NCI-H1930 (cell line): ENCODE measurements at places on chromosomes 2 and 18.

- DNase-seq, result no peak
These were observed 452.3 kb downstream of the GALR1 start for GRCh38 chr18:77701977-77702376.

DNA sequence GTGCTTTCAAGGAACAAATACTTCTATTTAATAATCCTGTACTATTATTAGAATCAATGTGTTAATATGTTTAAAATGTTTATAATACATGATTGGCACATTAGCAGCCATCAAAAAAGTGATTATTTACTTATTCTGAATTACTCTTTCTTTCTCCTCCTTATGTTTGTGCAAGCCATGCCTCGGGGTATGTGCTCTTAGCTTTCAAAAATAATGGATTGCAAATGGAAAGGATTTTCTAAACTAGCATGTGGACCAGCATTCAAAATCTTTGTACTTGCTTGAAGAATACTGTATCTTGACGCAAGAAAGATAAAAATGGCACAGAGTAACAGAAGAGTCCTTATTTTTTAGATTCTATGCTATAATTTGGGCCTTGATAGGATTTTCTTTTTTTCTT is 156.5 kb downstream of the CDH7 start:
- no peak for DNase-seq

- no peak for DNase-seq
These were observed 62.2 kb downstream of the MAP3K19 start for GRCh38 chr2:134985061-134985460.

DNA sequence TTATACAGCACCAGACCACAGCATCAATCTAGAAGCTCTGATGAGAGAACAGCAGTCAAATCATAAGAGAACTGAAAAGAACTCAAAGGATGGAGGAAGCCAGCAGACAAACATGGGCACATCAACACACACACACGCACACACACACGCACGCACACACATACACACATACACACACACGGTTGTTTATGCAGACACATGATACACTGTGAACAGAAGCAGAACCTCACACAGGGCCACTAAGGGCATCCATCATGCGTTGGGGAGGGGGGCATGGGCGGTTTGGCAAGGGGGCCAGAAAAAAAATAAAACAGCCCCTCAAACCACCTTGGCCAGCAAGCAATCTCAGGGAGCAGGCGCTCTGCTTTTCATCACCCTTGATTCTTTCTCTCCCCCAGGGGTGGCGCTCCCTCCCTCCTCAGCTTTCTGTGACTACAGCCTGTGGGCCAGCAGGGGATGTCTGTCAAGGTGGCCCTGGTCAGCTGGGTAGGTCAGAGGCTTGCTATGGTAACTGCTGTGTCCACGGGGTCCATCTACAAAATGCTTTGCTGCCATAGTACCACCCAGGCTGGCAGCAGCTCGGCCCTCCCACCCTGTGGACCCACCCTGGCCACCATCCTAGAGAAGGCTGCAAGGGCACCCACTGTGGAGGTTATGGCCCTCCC is 318.0 kb downstream of the CELF4 start:
- no peak for DNase-seq

GRCh38 chr2:128261245-128262128 is 57.2 kb downstream of the HS6ST1 start:
- DNase-seq, result no peak

DNA sequence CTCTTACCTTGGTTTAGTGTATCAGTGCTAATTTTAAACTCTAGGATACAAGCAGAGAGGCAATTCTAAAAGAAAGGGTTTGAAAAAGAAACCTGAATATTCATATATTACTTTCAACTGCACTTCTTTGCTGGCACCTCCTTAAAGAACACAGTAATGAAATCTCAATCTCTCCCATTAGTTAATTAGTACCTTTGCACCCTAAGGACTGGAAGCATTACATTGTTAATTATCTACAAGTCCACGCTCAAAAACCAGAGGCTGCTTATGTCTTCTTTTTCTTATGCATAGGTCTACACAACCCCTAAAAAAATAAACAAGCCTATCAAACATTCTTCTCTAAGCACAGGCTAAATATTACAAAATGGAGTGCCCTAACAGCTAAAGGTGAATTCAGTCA is 20.2 kb downstream of the EPHA4 start:
- DNase-seq, result no peak

DNA sequence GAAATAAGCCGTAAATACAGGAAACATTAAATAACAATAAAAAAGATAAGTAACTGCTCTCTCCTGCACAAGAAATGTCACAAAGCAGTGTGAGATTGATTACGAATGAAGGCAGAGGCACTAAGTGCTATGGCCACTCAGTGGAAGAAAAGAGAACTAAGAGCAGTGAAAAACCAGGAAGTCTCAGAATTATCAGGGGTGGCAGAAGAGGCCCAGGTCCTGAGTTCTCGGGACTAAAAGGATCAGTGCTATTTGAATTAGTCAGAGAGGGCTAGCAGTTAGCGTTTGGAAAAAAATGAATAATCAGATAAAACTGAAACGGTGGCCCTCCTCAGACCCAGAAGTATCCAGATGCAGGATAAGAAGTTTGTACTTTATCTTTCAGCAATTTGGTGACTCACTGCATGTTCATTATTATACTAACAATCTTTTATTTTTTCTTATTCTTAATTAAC is 367.1 kb downstream of the ZEB2 start:
- DNase-seq, result no peak

DNA sequence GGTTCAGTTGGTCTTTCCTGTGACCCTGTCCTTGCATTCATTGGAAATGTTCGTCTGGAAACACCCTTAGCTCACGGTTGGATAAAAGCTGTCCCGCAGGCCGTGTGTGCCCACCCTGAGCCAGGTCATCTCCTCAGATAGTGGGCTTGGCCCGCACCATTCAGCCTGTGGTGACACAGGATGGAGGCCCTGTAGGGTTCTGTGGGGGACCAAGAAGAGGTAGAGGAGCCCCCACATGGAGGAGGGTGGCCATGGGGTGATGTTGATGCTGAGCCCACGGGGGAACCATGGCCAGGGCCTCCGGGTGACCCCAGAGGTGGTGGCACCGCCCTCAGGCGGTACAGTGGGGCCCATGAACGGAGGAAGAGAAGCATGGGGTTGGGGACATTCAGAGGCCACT is 62.7 kb downstream of the ASAP2 start:
- DNase-seq, result no peak

DNA sequence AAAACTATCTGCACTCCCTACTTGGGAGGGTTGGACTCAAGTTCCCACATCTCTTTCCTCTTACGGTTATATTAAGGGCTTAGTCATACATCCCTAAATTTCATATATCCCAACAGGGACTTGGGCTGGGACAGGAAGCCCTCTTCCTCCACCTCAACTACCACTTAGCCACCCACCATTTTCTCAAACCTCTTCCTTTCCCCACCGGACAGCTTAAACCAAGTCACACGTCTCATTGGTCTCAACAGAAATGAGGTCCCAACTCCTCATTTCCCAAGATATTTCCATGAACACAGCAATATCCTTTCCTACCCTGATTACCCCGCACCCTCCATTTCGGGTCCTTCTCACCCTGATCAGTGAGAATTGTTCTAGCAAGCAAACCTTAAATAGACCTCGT is 736 bp downstream of the ZSCAN30 start:
- no peak for DNase-seq

GRCh38 chr2:2577407-2577831 is 246.3 kb upstream of the MYT1L start:
- no peak for DNase-seq

- no peak for DNase-seq
These were observed 105.3 kb downstream of the COMMD1 start for GRCh38 chr2:62010632-62011256.

- no peak for DNase-seq
These were observed 251.7 kb upstream of the SIX2 start for GRCh38 chr2:45260946-45261345.

GRCh38 chr2:17190527-17190926 is 327.7 kb downstream of the RAD51AP2 start:
- no peak for DNase-seq

DNA sequence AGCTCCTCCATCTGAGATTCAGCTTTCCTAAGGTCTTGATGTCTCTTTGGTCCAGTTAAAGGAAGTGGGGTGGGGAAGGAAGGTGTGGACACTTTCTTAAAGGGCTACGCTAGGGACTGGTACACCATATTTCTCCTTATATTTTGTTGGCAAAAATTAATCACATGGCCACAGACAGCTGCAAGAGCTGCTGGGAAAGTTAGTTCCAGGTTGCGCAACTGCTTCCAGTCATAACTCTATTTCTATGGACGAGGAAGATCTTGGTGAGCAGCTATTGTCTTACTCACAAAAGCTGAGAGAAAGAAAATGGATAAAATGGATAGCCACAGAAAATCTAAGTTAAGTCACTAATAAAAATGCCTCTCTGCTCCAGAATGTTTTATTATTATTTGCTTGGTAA is 60.7 kb upstream of the PPM1B start:
- no peak for DNase-seq
